ENCODE measurements at places on chromosomes 7 and 10. TPM values are rescaled to one million over a fixed set of nuclear protein-coding genes. Genes with fewer than 3 reads are reported as not detected.

DNA sequence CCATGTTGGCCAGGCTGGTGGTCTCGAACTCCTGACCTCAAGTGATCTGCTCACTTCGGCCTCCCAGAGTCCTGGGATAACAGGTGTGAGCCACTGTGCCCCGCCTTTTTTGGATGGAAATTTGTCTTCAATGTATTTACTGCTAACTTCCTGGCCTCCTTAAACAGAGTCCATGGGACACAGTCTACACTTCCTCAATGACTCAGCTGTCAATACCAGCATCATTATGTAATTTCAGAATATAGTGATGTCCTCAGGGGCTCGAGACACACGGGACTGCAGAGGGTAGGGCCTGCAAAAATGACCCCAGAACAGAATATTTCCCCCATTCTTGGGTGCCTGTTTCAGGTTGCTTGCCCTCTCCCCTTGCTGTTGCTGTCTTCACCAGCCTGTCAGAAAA lies 31.1 kb downstream of the CAMK2G start:
- no peak for DNase-seq
- H3K4me1 ChIP-seq: no peaks in the 10 kb centered on the region
- H3K27ac ChIP-seq: no peak overlapping the region

GRCh38 chr7:20199015-20199737 lies 18.0 kb downstream of the MACC1 start:
- no peaks in the 10 kb centered on the region for H3K36me3 ChIP-seq
- H3K27ac ChIP-seq: no peak overlapping the region
- H3K4me3 ChIP-seq: no peak overlapping the region

The ARPC1A gene
- 47.7 TPM for total RNA-seq

- H3K27ac ChIP-seq: no peak overlapping the region
- H3K36me3 ChIP-seq: no peaks in the 10 kb centered on the region
- H3K4me1 ChIP-seq: no peaks in the 10 kb centered on the region
- H3K27me3 ChIP-seq: no peaks in the 10 kb centered on the region
- H3K4me3 ChIP-seq: no peak overlapping the region
- DNase-seq: no peak
These were observed 369.6 kb upstream of the VWC2 start for GRCh38 chr7:49403844-49404243.

DNA sequence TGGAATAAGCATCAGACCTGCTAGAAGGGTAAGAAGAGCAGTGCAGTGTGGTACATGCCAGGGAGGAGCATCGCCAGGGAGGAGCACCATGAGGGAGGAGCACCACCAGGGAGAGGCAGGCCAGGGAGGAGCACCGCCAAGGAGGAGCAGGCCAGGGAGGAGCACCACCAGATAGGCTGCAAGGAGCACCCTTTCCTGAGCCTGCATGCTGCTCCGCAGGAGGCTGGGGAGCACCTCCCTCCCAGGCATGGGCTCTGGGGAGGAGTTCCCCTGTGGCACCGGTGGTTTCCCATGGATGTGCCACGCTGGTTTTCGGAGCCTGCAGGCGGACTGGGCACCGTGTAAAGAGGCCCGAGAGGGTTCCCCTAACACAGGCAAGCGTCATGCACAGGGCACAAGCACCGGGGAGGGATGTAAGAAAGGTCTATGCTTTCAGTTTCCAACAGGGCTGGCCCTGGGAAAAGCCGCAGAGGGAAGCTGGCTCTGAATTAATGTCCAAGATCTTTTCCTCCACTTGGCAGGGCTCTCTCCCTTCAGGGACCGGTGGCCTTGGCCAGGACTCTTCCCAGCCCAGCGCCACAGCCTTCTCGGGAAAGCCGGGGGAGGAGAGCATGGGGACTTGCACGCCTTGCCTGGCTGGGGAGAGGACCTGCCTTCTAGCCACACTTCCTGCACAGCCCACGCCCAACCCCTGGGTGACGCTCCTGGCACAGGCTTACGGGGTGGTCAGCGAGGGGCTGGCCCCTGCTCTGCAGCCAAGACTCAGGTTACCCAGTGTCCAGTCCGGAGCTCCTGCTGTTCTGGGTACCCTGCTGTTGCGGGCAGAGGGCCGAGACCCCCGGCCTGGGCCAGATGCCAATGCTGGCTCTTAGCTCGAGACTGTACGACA lies 11.5 kb upstream of the GPER1 start:
- no peaks in the 10 kb centered on the region for H3K4me1 ChIP-seq
- H3K4me3 ChIP-seq: no peak overlapping the region
- no peak for DNase-seq
- H3K27ac ChIP-seq: no peak overlapping the region
